IPS DF 6.9 (cell line): ENCODE measurements at places on chromosomes 7 and 10.

DNA sequence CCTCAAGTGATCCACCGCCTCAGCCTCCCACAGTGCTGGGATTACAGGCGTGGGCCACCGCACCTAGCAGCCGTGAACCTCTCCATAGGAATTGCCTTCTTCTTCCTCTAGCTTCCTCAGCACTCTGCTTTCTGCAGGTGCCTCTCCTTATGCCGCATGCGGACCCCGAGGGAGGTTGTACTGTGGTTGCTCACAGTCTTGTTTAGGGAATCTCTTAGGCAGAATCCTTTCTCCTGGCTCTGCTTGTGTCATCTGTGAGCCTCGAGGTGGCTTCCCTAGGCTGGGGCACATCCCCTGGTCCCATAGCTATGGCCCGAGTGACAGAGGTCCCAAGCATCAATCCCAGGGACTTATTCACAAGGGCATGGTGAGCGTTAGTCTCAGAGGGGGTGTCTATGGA lies 33.2 kb upstream of the GIMAP8 start:
- DNase-seq: no peak

GRCh38 chr10:103618575-103619423 lies 125.3 kb downstream of the NEURL1 start:
- DNase-seq: no peak

GRCh38 chr7:44393238-44394111 lies 68.1 kb upstream of the CAMK2B start:
- DNase-seq: no peak

DNA sequence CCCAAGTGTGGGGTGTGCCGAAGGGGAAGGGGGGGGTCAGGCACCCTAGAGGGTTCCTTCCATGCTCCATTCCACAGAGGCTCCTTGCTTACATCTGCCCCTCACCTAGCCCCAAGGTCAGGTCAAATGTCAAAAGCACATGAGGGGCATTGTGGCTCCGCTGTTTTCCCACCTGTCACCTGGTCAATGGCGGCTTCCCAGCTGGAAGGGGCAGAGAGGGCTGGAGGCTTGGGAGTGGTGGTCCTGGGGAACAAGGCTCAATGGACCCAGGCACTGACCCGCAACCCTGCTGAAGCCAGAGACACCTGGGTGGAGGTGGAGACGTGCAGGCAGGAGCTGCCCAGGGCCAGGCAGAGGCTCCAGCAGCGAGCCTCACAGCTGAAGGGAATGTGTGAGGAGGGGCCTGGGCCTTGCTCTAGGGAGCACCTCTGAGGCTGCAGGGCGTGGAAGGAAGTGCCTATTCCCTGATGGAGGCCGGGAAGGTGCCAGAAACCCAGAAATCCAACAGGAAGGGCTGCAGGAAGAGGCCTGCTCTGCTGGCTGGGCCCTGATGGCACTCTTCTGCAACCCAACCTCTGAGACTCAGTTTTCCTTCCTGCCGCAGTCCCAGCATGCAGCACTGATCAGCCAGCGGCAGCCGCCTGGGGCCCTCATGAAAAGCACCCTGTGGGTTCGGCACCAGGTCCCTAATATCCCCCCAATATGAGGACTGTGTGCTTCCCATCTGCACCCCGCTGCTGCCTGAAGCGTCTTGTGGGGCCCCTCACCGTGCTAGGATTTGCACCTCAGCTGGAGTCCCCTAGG lies 16.0 kb downstream of the RASGEF1A start:
- DNase-seq: no peak

- DNase-seq: no peak
Measured at GRCh38 chr10:4514445-4515108, 311.4 kb upstream of the AKR1E2 start.
